EL (cell line): ENCODE measurements at places on chromosomes 12 and 14.

- peak; percentile 18 for DNase-seq
Observed at GRCh38 chr12:19095756-19096480, 33.6 kb upstream of the PLEKHA5 start.

DNA sequence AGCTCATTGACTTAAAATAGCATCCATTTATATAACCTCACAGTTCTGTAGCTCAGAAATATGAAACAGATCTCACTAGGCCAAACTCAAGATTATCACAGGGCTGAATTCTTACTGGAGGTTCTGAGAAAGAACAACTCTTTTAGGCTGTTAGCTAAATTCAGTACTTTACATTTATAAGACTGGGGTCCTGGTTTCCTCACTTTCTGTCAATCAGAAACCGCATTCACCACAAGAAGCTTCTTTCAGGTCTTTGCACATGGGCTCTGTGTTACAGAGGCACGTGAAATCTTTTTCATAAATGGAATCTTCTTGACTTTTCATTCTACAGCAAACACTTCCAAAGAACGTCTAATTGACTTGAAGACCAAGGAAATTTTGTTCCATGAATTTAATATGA lies 876.3 kb upstream of the FOXG1 start:
- DNase-seq, result no peak

DNA sequence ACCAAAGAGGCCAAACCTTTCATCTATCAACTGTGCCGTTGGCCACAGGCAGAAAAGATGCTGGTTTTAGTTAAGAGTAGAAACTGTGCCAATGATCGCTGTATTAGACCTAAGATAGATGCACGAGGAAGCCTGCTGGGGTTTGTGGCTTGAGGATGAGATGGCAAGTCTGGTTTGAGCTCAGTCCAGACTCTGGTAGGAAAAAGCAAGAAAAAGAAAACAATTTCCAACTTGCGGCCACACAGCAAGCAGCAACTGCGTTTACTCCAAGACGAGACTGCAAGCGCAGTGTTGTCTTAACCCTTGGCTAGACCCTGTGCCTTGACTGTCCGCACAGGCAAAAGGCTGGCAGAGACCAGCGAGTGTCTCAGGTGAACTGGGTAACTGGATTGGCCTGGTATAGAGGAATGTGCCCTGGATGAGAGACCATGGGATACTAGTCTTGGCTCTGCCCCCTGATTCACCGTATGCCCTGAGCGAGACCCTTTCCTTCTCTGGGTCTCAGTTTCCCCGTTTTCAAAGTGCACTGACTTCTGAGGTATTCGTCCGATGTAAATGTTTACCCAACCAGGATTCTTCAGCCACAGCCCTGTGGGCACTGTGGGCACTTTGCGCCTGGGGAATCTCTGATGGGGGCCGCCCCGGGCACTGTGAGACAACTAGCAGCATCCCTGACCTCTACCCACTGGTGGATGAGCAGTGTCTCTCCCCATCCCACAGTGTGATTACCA lies 113.4 kb downstream of the DICER1 start:
- no peak for DNase-seq

DNA sequence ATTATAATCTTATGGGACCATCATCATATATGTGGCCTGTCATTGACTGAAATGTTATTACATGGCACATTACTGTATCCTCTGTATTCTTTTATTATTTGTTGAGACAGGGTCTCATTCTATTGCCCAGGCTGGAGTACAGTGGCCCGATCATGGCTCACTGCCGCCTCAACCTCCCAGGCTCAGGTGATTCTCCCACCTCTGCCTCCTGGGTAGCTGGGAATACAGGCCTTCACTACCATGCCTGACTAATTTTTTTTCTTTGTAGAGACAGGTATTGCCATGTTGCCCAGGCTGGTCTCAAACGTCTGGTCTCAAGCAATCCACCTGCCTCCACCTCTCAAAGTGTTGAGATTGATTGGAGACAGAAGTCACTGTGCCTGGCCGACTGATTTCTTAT lies 153.2 kb downstream of the RASSF9 start:
- DNase-seq, result no peak

- DNase-seq, result no peak
Observed at GRCh38 chr12:6340745-6341416, 995 bp downstream of the TNFRSF1A start.

GRCh38 chr14:94388384-94389103 lies at the start of gene SERPINA1:
TSS of gene SERPINA1 (minus strand) at chr14:94388602. CDS start at chr14:94383237, 5,365 bp downstream.
- no peak for DNase-seq

DNA sequence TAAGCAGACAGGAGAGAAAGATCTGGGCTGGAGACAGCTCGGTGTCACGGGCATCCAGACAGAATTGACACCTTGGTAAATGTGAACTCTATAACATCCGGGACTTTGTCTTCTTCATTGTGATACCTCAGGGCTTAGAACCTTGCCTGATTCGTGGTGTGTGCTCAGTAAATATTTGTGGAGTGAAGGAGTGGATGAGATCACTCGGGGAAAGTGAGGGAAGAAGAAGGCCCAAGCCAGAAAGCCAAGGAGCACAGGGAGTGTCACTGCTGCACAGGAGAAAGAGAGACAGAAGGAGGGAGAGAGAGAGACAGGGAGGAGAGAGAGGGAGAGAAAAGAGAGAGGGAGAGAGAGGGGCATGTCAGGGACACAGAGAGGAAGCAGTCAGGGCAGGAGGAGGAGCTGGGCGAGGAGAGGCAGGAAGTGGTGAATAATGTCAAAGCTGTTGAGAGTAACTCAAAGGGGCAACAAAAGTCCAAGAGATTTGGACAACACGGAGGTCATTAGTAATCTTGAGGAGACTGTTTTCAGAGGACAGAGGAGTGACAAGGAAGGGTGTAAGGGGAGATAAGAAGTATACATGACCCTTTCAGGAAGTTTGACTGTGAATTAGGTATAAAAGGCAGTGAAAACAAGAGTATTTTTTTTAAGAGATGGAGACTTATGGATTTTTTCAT lies 141.6 kb upstream of the MAX start:
- DNase-seq, result peak; percentile 54

DNA sequence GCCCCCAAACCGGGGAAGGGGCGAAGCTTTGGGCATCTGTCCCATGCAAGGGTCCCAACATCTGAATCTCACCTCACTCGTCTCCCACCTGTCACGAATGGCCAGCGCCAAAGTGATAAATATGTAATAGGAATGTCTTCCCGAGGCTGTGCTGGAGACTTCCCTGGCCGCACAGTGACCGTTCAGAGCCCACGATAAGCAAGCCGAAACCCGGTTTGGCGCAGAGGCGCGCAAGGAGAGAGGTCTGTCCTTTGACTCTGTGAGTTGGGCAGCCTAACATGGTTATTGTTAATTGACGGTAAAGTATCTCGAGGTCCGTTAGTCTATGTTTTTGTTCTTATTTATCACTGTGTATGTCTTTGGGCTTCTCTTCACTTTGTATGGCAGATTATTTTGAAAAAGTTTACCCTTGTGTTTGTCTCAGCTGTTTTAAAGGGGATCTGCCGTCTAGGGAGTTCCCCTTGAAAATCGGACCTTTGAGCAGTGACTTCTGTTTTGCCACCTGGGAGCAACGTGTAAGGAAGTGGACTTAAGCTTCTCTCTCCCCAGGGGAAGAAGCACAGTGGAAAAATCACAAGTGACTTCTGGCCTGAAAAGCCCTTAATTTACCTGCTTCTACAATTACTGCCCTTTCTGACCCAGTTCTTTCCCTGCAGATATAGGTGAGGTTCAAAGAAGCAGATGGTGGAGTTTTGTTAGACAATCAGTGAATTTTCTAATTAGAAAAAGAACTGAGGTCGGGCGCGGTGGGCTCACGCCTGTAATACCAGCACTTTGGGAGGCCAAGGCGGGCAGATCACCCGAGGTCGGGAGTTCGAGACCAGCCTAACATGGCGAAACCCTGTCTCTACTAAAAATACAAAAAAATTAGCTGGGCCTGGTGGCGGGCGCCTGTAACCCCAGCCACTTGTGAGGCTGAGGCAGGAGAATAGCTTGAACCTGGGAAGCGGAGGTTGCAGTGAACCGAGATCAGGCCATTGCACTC lies 1.1 kb upstream of the TM9SF1 start:
- no peak for DNase-seq

GRCh38 chr12:3634348-3634747 lies 118.6 kb downstream of the CRACR2A start:
- DNase-seq, result no peak

- no peak for DNase-seq
Observed at GRCh38 chr12:94198872-94199271, 50.5 kb downstream of the PLXNC1 start.

DNA sequence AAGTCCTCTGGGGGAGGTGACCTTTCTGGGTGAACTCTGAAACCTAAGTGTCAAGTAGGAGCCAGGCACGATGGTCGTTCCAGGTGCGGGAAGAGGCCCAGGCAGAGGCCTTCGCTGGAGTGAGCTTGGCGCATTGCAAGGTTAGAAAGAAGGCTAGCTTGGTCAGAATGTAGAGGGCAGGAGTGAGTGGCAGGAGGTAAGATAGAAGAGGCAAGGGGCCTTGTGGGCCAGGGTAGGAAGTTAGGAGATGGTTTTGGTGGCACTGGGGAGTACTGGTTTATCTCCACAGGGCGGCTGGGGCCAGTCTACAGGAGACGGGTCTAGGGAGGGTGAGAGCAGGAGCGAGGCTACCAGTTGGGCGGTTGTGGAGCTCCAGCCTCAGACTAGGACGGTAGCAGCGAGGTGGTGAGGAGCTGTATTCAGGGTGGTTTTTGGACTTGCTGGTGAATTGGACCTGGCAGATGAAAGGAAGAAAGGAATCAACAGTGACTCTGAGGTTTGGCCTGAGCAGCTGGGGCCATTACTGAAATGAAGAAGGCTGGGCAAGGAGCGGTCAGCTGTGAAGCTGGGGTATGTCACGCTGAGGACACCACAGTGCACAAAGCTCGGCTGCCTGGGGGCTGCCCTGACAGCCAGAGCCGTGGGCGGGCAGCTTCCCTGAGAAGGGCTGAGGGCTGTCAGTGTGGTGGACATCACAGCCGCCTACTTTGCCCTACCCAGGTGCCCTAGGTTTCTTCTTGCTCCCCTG lies 9.0 kb downstream of the MLXIP start:
- DNase-seq, result no peak

DNA sequence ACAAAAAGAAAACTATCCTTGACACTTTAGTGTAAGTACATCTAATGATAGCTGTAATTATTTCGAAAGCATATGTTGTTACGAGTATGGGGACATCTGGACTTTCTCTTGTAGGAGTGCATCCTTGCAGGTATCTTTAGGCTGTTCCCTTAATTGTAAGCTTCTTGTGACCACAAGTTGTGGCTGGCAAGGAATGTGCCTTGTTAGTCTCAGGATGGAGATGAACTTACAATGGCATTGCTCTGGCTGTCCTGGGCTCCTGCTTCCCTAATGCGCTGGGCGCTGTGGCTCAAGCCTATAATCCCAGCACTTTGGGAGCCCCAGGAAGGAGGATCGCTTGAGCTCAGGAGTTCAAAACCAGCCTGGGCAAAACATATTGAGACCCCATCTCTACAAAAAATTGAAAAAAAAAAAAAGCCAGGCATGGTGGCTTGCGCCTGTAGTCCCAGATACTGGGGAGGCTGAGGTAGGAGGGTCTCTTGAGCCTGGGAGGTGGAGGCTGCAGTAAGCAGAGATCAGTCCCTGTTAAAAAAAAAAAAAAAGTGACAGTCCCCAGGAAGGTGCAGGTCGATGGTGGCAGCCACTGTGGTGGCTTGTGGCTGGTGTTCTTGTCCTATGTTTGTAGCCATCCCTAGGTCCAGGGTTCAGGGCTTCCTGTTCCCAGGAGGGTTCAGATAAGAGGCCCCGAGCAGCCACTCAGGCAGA lies 23.7 kb upstream of the PPP1R13B start:
- DNase-seq, result no peak

DNA sequence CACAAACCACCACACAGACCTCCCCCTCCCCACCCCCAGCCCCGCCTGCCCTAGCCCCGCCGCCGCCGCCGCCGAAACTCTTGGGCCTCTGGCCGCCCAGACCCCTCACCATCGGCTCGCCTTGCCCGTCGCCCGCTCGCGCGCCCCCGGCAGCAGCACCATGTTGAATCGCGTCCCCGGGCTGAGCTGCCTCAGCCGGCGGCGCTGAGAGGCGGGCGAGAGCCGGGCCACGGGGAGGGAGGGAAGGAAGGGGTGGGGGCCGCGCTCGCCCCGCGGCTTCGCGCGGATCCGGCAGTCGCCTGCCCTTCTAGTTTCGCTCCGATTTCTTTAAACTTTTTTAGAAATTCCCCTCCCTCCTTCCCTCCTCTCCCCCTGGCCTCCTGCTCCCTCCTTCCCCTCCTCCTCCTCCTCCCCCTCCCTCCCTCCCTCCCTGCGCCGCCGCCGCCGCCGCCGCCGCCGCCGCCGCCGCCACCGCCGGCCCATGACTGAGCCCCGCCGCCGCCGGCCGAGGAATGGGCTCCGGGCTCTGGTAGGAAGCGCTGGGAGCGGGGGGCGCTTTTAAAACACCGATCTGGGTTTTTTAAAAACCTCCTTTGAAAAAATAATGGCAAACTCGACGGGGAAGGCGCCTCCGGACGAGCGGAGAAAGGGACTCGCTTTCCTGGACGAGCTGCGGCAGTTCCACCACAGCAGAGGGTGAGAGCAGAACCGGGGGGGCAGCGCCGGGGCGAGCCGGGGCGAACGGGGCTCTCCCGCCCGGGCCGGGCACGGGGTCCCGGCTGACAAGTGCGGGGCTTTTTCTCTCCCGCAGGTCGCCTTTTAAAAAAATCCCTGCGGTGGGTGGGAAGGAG lies at the start of gene ARID2:
TSS of gene ARID2 (plus strand) at position 474 of the 851 bp plus-strand sequence. CDS start at position 605, 131 bp downstream.
- peak; percentile 76 for DNase-seq

DNA sequence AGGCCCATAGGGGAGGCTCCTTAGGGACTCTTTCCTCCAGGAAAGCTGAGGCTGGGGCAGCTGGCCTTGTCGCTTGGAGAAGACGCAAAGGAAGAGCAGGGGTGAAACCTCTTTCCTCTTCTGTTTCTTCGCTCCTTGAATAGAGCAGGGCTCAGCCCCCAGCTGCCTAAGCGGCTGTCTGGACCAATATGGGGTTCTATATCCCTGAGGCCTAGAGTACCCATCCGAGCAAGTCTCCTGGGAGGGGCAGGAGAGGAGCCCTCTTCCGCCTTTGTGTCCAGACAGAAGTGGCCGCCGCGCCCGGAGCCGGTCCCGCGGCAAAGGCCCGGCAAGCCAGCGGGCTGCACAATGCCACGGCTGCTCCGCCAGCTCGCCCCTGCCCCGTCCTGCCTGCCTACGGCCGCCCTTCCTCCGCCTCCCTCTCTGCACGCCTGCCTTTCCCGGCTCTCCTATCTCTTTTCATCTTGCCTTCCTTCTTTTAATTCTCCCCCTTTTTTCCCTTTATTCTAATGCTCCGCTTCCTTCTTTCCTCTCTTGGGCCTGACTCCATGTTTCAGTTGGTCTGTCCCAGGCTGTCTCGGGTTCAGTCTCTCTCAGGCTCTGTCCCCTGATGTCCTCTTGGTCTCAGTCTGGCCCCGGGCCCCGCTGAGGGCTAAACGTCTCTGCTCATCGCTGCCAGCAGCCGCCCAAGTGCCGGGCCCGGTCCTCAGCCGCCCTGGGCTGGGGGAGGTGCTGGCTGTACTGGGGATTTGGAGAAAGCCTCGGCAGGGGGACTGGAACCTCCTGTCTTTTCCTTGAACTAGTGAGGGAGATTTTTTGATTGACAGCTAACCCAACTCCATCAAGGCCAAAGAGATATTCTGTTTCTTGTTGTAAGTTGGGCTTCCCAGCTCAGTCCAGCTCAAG lies 2.5 kb upstream of the HOXC9 start:
- DNase-seq, result no peak

GRCh38 chr14:88256997-88257950 lies 65.8 kb downstream of the KCNK10 start:
- no peak for DNase-seq
